Memory B cell (primary cell): ENCODE measurements at places on chromosomes 16 and 17.

DNA sequence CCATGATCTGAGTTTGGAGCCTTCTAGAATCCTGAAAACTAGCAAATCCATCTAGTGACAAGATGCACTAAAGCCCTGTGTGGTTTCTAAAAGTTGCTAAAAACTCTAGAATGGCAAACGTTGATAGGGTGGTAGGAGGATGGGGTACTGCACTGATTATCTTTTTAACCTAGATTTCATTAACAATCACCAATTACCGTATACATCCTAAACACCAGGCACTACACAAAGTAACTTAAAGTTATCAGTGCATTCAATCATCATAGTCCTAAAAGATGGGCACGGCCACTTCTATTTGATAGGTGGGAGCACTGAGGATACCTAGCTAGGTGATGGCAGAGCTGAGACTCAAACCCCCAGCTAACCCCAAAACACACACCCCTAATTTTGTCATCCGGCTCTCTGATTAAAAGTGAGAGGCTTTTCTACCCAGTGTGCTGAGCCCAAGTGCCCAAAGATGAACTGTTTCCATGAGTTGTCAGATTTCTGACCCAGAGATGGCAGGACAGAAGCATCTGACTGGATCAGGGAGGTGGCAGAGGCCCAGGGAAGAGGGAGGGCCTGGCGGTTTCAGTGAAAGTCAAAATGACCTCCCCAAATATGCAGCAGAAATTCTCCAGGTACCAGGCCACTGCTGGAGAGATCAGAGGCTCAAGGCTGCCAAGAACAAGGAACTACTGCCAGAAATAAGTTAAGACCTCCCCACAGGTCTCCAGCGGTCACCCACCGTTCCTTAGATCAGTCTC, 396.8 kb downstream of the SOX9 start:
- no peak for DNase-seq

DNA sequence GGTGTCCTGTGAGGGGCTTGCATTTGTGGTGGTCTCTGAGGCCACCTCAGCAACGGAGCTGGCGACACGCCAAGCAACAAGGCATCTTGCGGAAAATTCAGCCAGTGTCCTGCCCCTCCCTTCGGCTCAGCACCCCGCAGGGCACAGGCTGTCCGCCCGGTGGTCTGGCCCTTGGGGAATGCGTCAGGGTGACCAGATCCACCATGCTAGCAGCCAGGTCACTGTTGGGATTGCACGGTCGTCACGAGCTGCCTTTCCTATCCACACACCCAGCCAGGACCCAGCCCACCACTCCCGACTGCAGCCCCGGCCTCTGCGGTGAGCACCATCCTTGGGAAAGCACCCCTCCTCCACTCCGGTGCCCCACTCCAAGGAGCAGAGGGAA, 221.2 kb downstream of the NTN1 start:
- no peak for DNase-seq

GRCh38 chr17:82218349-82219075, 5.9 kb upstream of the CCDC57 start:
- DNase-seq, result no peak

DNA sequence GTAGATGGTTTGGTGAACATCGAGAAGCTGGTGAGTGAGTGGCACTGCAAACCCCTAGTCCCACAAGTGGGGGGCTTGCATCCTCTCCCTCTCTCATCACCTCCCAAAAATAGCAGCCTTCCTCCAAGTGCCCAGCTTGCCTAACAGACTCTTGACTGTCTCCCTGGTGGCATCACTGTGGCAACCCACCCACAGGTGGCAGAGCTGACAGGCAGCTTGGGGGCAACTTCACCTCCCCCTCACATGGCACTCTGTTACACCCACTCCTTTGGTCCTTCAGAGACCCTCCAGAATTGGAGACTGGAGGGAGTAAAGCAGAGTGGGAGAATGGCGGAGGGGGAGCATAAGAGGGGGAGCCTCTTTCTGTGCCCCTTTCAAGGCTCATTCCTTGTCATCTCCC, 15.7 kb downstream of the RAPGEFL1 start:
- DNase-seq, result no peak

DNA sequence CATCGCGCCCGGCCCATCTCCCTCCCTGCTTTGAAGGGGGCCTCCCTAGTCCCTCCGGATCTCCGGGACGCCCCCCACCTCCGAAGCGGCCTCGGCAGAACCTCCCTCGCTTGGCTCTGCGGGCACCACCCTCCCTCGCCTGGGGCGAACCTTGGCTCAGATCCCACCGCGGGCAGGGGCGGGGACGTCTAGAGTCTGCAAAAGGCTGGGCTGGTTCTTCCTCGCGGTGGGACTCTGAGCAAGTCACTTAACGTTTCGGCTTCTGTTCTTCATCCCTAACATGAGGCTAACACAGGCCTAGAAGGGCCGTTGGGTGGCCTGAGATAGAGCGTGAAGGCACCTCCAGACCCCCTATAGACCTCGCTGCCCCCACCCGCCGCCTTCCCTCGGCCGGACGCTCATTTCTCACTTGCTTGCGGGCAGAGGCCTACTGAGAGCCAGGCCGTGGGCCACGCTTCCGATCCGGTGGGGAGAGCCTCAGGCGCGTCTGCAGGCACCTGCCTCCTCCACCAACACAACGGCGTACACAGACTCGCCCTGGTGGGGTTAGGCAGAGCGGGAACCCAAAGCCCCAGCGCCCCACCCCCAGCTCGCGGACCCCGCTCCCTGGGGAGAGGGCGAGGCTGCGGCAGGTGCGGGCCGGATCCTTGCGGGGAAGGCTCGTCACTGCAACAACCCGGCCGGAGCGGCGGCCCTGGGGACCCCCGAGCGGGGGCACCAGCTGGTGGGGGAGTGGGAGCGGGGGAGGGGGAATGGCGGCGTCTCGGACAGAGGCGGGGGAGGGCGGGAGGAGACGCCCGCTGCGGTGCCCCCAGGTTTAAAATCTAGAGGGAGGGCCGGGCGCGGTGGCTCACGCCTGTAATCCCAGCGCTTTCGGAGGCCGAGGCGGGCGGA, 5.4 kb downstream of the MYO1C start:
- DNase-seq, result peak; percentile 73

GRCh38 chr17:72622661-72623433, 469.6 kb downstream of the SLC39A11 start:
- no peak for DNase-seq

DNA sequence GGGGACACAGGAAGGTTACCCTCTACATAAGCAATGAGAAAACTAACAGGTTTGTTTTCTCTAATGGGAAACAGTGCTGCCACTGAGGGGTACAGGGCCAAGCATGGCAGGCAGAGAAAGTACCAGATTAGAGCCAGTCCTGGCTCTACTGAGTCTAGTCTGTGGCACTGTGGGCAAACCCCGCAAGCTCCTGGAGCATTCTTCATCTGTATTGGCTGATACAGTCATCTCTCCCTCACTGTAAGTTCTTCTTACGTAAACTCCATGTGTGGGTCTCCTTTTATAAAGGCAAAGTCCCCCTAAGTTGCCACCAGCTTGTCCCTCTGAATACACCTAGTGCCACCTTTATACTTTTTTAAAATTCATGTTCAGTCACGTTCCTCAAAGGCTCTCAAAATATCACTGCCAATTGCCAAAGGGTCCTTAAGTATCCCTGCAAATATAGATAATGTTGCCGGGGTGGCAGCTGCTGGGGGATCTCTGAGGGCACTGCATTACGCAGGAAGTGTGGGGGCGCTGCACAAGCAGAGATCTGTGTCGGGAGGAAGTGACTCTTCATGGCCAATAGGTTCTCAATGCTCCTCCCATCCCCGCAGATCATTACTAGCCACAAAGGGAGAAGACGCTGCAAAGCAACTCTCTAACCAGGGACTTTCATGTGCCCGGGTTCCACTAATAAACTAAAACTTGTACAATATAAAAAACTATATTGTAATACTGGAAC, 18.8 kb downstream of the XPO6 start:
- peak; percentile 61 for DNase-seq

- no peak for DNase-seq
Observed at GRCh38 chr16:68802190-68802589, 41.1 kb upstream of the TANGO6 start.

DNA sequence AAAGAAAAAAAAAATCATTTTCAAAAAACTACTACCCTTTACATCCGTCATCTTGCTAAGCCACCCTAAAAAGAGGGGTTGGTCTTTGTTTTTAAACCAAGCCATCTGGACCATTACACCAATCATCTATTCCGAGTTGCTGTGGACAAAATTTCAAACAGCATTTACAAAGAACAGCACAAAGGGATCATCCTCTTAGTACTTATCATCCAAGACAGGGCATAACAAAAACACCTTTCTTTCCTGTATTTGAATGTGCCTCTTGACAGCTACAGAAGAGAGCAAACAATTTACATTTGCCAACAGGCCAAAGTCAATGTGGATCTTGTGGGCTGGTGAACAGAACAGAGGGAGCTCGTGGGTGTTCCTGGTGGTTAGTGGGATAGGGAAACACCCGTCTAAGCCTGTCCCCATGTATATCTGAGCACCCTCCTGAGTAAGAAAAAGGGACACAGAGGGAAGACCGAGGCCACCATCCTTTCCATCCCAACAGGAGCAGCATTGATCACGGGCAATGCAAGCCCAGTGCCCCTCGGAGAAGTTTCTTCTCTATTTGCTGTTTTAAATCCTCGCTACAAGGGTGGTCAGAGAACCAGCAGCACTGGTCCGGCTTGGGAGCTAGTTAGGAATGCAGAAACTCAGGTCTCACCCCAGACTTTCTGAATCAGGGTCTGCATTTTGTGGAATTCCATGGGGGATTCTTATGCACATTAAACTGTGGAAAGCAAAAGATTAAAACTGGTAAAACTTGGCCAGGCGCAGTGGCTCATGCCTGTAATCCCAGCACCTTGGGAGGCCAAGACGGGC, 1.9 kb downstream of the SLC39A11 start:
- no peak for DNase-seq

GRCh38 chr16:2436110-2436509, 6.9 kb downstream of the CCNF start:
- no peak for DNase-seq

GRCh38 chr17:81057079-81057730, 22.3 kb downstream of the BAIAP2 start:
- DNase-seq, result no peak

- DNase-seq, result no peak
Observed at GRCh38 chr16:12391956-12392355, 411.7 kb downstream of the CPPED1 start.

DNA sequence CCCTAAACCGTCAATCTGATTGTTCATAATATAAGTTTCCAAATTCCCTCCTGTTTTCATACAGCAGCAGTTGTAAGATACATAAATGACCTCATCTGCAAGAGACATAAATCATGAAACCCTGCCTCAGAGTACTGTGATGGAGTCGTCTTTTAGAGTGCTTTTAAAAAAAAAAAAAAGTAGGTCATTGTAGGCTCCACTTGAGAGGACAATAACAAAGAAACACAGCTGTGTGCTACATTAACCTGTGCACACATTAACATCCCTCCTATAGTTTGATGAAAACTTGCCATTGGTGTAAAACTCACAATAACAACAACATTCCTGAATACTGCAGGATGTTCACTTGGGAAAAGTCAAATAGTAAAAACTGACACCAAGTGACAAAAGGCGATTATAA, 56.5 kb downstream of the XPO6 start:
- no peak for DNase-seq

GRCh38 chr16:68078701-68079375, 6.3 kb upstream of the NFATC3 start:
- no peak for DNase-seq

DNA sequence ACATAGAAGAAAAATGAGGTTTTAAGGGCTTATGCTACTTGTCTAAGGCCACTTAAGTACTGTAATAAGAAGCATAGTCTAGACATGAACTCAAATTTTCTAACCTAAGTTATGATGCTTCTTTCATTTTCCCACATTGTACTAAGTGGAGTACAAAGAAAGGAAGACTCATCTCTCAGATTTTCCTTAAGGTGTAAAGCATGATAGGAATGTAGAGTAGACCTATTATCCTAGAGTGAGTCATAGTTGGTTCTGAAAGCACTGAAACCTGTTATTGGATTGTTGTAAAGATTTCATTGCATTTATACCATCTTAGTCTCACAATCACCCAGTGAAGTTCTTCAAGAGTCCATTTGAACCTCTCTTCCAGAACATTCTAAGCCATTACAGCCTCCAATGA, 343.8 kb downstream of the TOX3 start:
- no peak for DNase-seq

- no peak for DNase-seq
Observed at GRCh38 chr17:19001907-19002590, 2.5 kb downstream of the FAM83G start.

DNA sequence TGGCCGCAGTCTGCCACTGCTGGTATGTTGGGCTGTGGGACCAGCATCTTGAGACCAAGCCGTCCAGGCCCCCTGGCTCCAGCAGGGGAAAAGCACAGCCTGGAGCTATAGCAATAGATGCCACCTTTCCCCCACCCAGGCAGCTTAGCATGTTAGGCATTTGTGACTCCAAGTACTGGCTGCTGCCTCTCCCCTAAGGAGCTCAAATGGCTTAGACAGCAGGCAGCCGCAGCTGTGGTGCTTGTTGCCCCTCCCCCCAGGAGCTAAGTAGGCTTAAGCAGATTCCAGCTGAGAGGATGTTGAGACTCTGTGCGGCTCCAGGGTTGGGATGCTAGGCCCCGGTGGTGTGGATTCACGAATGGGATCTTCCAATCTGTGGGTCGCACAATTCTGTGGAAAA, 88.8 kb upstream of the ANKFN1 start:
- DNase-seq, result no peak

- no peak for DNase-seq
Observed at GRCh38 chr16:71230122-71230845, at the start of gene HYDIN. TSS of gene HYDIN (minus strand) at chr16:71230722. CDS start at chr16:71186895, 43,827 bp downstream.

- DNase-seq, result no peak
Observed at GRCh38 chr17:19357351-19357750, 5.2 kb downstream of the B9D1 start.

- DNase-seq, result no peak
Observed at GRCh38 chr17:36647636-36648035, 46.3 kb downstream of the MRM1 start.

DNA sequence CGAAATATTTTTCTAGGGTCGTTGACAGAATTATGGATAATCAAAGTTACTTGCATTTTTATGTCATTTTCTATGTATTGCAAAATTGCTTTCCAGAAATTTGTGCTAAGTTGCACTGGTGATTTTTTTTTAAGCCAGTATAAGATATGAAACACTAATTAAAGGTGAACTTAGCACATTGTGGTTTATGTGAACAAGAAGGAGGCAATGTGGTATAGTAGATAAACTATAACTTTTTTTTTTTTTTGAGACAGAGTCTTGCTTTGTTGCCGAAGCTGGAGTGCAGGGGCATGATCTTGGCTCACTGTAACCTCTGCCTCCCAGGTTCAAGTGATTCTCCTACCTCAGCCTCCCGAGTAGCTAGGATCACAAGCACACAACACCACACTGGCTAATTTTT, 13.2 kb downstream of the DGKE start:
- DNase-seq, result no peak
